Mucosa of gallbladder (tissue), 1 donor: ENCODE measurements at places on chromosomes 5 and 9. TPM values are rescaled to one million over a fixed set of nuclear protein-coding genes. Genes with fewer than 3 reads are reported as not detected.
A peak's percentile ranks its signal among the peaks of the same experiment; 100 is the strongest.

The FAM221B gene
- total RNA-seq: not detected

The FCN1 gene
- 2.0 TPM for total RNA-seq

The PFN3 gene
- total RNA-seq: not detected

DNA sequence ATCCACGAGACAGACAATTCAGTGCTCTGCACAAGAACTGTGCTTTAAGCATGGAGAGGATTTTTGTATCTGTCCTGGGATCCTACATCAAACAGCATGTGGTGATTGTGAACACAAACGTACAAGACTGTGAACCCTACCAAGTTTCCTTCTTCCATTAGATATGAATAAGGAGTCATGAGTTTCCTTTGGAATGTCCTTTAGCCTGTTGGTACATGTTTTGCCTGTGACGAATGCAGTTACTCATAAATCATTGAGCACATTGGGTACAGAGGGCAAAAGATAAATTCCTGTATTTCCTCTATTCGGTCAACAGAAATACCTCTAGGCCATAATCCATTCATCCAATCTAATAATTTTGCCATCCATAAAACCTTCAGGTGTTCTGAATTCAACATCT is 61.5 kb downstream of the FXN start:
- DNase-seq: peak; percentile 37

The DPM2 gene
- 36.6 TPM for total RNA-seq

- DNase-seq: no peak
Measured at GRCh38 chr9:110105107-110105506, 102.9 kb downstream of the C9orf152 start.

The FABP6 gene
- not detected for total RNA-seq

The FREM1 gene
- 8.2 TPM for total RNA-seq

GRCh38 chr9:121563425-121563824 is 63.8 kb upstream of the GGTA1 start:
- no peak for DNase-seq

DNA sequence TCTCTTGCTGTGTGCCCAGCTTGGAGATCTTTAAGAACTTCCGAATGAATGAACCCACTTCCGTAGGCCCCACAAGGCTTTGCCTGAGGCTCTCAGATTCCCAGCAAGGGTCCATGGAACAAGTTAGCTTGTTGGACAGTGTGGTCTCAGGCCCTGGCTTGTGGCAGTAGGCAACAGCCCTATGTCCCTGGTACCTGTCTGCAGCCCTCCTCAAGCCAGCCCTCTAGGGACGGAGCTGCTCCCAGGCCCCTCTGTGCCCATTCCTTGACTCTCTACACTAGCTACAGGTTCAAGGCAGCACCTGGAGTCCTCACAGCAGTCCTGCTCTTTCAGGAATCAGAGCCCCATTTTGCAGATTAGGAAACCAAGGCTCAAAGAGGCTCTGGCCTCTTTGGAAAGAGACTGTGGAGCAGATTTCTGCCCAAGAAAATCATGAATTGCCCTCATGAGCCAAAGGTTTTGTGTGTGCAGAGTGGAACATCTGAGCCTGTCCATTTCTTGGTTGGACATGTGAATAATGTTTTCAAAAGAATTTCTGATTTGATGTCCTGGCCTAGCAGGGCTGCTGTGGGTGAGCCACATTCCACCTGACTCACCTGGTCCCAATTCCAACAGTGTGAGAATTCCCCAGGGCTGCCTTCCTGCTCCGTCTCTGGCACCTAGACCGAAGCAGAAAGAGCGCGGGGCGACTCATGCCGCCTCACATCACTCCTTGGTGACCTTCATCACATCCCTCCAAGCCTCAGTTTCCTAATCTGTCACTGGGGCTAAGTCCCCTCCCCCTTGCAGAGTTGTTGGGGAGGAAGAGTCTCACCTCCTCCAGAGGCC is 131.7 kb downstream of the BARX1 start:
- DNase-seq: no peak

DNA sequence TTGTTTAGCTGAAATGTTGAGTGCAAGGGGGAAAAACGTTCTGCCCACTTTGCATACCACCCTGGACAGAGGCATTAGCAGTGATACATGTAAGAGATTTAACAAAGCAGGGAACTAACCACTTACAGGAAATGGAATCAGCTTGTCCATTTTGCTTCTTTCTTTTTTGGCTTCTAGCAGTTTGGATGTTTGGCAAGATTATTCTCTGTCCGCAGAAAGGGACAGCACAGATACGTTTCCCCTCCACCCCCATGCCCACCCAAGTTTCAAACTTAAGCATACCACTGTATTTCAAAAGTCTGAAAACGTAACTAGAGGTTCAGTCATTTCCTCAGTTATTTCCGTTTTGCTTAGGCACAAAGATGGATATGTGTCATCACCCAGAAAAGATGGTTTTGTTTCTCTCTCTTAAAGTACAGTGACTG is 118.4 kb downstream of the GDNF start:
- DNase-seq: no peak

DNA sequence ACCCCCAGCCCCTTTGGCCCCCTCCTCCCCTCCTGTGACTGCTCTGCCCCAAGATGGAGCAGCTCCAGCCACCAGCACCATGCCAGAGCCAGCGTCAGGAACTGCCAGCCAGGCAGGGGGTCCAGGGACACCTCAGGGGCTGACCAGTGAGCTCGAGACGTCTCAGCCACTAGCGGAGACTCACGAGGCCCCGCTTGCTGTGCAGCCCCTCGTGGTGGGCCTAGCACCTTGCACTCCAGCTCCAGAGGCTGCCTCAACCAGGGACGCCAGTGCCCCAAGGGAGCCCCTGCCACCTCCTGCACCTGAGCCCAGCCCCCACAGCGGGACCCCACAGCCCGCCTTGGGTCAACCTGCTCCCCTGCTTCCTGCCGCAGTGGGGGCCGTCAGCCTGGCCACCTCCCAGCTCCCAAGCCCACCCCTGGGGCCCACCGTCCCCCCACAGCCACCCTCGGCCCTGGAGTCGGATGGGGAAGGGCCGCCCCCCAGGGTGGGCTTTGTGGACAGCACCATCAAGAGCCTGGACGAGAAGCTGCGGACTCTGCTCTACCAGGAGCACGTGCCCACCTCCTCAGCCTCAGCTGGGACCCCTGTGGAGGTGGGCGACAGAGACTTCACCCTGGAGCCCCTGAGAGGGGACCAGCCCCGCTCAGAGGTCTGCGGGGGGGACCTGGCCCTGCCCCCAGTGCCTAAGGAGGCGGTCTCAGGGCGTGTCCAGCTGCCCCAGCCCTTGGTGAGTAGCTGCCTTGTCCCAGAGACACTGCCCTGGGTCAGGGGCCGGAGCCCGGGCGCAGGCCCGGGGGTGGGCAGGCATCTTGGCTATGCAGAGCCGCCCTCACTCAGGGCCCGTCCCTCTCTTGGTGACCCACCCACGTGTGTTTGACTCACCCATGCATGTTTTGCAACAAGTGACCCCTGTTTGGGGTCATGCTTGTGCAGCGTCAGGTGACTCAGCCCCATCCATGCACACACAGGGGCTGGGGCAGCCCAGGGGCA is 105.2 kb downstream of the WNK2 start:
- DNase-seq: no peak

The NUP155 gene
- 14.7 TPM for total RNA-seq

The PKD2L2 gene
- not detected for total RNA-seq

DNA sequence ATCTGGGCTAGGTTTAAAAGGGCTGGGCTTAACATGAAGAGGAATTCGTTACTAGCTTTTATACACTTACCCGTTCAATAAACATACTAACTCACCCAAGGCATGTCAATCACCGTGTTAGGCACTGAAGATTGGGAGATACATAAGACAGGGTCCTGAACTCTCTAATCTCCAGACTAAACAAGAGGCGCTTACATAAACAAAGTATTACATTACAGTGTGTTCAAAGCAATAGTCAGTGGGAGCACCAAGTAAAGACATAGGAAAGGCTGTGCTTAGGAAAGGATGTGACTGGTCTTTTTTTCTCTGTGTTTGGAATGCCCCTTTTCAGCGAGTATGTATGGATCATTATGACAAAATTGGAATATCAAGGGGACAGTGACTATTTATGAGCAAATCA is 203.6 kb upstream of the ADRA1B start:
- DNase-seq: no peak

The CDHR2 gene
- 65.7 TPM for total RNA-seq

- DNase-seq: no peak
Measured at GRCh38 chr9:99071313-99072039, 33.4 kb upstream of the TGFBR1 start.

DNA sequence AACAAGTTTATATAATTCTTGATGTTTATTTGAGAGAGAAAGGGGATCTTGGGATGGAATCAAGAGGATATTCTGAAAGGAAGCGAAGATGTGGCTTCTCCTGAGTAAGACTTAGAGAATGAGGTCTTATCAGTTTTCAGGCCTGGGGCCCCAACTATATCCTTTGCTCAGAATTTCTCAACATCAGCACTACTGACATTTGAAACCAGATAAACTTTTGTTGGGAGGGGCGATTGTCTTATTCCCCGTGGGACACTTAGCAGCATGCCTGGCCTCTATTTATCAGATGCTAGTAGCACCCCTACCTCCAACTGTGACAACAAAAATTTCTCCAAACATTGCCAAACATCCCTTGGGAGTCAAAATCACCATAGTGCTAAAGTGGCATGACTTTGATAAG is 567.7 kb downstream of the MAT2B start:
- DNase-seq: no peak

DNA sequence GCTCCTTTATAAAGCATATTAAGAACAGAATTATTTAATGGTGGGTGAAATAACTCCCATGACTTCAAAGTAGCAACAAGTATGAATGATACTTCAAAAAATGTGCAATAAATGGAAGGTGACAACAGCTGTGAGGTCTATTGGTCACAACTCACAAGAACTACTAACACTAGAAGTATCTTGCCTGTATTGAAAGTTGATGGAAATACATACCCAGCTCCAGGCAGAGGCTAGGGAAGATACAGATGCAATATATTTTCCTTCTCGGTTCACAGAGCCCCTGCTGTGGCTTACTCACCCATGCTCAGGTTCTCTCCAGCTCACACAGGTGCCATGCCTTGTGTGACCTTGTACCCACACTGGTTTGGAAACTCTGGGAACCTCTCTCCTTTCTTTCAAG is 133.8 kb downstream of the LIFR start:
- no peak for DNase-seq

GRCh38 chr5:14265570-14265969 is 122.4 kb downstream of the TRIO start:
- DNase-seq: no peak

GRCh38 chr9:68457803-68458202 is 82.9 kb downstream of the TMEM252 start:
- DNase-seq: no peak

The ANKRD31 gene
- 0.17 TPM for total RNA-seq

DNA sequence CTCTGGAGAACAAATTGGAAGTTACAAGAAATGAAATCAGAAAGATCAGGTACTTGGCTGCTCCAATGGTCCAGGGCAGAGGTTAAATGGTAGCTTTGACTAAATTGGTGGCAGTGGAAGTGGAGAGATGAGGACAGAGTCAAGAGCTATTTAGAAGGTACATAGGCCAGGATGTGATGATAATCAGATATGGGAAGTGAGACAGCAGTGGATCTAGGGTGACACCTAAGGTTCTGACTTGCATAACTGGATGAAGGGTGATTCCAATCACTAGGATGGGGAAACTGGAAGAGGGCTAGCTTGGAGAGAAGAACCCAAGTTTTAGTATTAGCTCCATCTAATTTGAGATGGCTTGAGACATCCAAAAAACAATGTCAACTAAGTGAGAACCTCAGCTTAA is 24.0 kb upstream of the NDUFB6 start:
- no peak for DNase-seq

The FBN2 gene
- 3.5 TPM for total RNA-seq

- no peak for DNase-seq
Measured at GRCh38 chr5:135376961-135377624, 21.9 kb downstream of the MACROH2A1 start.

The SEMA6A gene
- total RNA-seq: 98.1 TPM

DNA sequence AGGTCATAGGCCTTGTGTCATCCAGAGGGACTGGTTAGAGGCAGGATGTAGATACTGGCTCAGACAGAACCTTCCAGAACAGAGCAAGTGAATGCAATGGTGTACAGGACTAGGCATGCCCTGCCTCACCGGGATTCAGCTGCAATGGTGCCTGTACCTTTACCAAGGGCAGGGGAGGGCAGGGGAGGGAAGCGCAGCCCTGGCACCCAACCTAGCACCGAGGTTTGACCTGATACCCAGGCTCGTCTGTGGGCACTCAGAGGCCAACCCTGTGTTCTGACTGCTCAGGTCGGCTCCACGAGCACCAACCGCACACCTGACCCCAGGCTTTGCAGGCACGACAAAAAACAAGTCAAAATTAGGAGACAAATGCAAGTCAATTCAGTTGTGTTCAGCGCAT is 47.3 kb upstream of the GFPT2 start:
- DNase-seq: no peak

DNA sequence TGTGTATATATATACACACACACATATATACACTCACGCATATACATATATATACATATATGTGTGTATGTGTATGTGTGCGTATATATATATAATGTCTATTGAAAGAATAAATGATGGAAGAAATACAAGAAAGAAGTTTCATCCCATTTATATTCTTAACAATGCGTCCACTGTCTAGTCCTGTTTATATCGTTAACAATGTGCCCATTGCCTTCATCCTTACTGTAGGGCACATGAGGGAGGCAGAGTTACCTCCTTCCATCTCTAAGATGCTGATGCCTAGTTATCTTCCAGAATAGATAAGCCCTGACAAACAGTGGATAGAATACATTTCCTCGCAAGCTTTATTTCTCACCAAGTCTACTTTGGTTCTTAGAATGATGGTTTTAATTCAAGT is 389.8 kb upstream of the SEMA6A start:
- no peak for DNase-seq
